GM10248 (cell line): ENCODE measurements at places on chromosomes 6 and 20.

- DNase-seq = no peak
Observed at GRCh38 chr6:79787626-79788025, 156.5 kb downstream of the SH3BGRL2 start.

- no peak for DNase-seq
Observed at GRCh38 chr6:24969343-24969860, 33.6 kb upstream of the RIPOR2 start.

- DNase-seq = no peak
Observed at GRCh38 chr6:128521282-128521632, 858 bp upstream of the PTPRK start.

- no peak for DNase-seq
Observed at GRCh38 chr6:81832304-81832703, 79.8 kb upstream of the TENT5A start.

DNA sequence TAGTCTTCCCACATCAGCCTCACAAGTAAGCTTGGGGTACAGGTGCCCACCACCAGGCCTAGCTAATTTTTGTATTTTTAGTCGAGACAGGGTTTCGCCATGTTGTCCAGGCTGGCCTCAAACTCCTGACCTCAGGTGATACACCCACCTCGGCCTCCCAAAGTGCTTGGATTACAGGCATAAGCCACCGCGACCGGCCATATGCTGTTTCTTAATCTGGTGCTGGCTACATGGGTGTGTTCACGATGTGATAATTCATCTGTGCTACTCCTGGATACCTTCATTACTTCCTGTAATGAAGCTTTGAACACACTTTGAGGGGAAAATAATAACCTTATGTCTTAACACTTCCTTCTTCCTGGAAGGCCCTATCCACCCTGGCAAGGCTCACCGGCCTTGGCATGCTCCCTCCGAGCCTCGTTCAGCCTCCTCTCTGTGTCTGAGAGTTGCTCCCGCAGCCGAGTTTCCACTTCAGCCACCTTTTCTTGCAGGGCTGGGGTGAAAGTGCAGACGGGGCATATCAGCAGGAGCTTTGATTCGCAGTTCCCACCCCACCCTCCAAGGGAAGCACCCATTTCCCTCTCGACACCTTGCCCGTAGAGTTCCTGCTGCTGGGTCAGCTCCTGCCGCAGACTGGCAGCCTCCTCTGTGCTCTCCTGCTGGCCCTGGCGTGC is 5.6 kb upstream of the PSORS1C2 start:
- DNase-seq = no peak

GRCh38 chr6:105326216-105326615 is 76.7 kb downstream of the PREP start:
- no peak for DNase-seq

GRCh38 chr20:8132484-8133309 is 631 bp downstream of the PLCB1 start:
- DNase-seq = no peak

- DNase-seq = no peak
Observed at GRCh38 chr6:34810017-34810882, 18.4 kb downstream of the BLTP3A start.

DNA sequence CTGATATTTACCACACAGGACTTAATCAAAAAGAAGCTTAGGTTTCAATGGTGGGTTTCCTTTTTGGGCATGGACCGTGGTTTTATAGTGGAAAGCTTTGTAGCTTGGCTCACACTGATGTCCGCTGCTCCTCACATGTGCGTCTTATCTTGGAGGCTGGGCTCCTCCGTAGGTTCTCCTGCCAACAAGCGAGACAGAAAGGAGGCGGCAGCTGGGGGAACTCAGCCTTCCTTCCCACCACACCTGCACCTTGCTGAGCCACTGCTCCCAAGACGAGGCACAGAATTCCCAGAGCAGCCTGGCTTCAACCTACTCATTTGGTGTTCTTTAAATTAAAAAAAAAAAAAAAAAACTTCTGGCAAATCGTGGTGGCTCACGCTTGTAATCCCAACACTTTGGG is 235.5 kb upstream of the QKI start:
- DNase-seq = no peak

GRCh38 chr6:144335311-144335861 is 50.3 kb downstream of the UTRN start:
- DNase-seq = no peak
